ENCODE measurements at places on chromosomes 2 and 18. TPM values are rescaled to one million over a fixed set of nuclear protein-coding genes. Genes with fewer than 3 reads are reported as not detected.

The HOXD9 gene
- 9.7 TPM for total RNA-seq

- no peak for DNase-seq
Measured at GRCh38 chr2:160299540-160299939, 99.5 kb upstream of the ITGB6 start.

DNA sequence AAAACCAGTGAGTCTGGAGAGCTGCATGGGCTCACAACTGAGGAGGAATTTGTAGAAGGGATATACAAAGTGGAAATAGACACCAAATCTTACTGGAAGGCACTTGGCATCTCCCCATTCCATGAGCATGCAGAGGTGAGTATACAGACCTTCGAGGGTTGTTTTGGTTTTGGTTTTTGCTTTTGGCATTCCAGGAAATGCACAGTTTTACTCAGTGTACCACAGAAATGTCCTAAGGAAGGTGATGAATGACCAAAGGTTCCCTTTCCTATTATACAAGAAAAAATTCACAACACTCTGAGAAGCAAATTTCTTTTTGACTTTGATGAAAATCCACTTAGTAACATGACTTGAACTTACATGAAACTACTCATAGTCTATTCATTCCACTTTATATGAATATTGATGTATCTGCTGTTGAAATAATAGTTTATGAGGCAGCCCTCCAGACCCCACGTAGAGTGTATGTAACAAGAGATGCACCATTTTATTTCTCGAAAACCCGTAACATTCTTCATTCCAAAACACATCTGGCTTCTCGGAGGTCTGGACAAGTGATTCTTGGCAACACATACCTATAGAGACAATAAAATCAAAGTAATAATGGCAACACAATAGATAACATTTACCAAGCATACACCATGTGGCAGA is 3.6 kb downstream of the TTR start:
- DNase-seq, result no peak

DNA sequence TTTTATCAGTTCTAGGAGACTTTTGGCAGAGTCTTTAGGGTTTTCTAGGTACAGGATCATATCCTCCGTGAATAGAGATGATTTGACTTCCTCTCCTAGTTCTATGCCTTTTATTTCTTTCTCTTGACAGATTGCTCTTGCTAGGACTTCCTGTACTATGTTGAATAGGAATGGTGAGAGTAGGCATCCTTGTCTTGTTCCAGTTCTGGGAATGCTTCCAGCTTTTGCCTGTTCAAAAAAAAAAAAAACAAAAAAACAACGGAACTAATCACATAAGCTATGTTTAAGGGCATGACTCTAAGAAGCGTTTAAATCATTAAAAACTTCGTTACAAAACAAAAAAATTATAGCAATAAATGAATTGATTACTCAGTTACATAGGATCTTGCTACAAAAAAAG is 145.7 kb downstream of the NUP35 start:
- no peak for DNase-seq

All from ovary (tissue), 10 donors.